Gastroesophageal sphincter (tissue), 4 donors: ENCODE measurements at places on chromosomes 4 and X.

DNA sequence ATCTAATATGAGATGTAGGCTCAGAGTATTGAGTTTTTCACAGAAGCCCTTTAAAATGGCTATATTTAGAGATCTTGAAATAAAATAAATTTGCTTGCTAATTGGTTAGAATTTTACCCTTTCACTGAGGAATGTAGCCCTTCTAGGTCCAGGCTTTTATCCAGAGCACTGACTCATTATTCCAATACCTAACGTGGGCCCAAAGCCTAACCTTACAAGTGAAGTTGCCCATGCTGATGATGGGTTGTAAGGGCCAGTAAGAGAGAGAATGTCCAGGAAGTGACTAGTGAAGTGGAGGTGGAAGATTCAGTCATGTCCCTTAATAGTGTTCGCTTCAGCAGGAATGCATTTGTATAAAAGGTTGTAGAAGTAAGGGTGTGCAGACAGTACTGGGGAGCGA lies 155.9 kb downstream of the STIM2 start:
- no peak for ATAC-seq

DNA sequence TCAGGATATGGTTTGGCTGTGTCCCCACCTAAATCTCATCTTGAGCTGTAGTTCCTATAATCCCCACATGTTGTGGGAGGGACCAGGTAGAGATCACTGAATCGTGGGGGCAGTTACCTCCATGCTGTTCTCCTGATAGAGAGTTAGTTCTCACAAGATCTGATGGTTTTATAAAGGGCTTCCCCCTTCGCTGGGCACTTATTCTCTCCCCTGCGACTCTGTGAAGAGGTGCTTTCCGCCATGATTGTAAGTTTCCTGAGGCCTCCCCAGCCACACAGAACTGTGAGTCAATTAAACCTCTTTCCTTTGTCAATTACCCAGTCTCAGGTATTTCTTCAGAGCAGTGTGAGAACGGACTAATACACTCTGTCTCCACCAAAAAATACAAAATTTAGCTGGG lies 291.9 kb downstream of the BCOR start:
- ATAC-seq: no peak

DNA sequence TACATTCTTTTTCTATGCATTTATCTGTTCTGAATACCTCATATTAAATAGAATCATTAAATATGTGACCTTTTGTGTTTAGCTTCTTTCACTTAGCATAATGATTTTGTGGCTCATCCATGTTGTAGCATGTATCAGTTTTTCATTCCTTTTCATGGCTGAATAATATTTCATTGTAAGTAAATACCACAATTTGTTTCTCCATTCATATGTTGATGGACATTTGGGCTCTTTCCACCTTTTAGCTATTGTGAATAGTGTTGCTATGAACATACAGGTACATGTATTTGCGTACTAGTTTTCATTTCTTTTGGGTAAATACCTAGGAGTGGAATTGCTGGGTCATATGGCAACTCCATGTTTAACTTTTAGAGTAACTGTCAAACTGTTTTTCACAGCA lies 85.1 kb downstream of the GNL3L start:
- no peak for ATAC-seq

- no peak for ATAC-seq
Measured at GRCh38 chrX:39309721-39310152, 508.5 kb downstream of the MID1IP1 start.
